Substantia nigra (tissue), 51 donors: ENCODE measurements at places on chromosomes 4 and X.
A peak's percentile ranks its signal among the peaks of the same experiment; 100 is the strongest.

DNA sequence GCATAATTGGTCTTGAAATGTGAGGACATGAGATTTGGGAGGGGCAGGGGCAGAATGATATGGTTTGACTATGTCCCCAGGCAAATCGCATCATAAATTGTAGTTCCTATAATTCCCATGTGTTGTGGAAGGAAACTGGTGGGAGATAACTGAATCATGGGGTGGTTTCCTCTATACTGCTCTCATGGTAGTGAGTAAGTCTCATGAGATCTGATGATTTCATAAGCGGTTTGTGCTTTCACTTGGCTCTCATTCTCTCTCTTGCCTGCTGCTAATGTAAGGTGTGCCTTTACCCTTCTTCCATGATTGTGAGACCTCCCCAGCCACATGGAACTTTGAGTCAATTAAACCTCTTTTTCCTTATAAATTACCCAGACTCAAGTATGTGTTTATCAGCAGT is 2595.9 kb downstream of the PCDH7 start:
- no peak for DNase-seq

DNA sequence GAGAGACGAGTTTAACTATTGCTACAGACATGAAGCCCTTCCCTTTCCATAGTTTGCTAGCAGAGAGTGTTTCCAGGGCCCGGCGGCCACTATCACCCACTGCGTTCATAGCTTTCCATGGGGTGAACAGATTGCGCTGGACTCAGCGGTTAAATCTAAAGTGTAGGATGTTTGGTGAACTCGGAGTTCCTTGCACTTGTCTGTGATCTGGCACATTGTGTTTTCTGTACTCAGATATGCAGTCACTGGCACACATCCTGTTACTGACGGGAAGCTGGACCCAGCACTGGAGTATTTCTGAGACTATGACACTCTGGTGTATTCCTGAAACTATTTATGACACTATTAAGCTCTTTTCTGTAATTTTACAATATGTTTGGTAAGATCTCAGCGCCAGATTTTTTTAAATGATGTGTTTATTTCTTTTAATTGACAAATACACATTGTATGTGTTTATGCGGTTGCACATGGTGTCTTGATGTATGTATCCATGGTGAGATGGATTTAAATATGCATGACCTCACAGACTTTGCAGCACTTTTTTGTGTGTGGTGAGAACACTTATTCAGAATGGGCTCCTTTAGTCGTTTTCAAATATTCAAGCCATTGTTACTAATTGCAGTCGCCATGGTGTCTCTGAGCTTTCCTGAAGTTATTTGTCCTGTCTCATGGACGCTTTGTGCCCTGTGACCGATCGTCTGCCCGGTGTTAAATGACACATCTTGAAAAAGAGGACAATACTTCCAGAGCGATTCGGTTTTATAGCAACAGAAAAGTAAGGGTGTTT is 14.1 kb downstream of the CD99 start:
- no peak for DNase-seq

DNA sequence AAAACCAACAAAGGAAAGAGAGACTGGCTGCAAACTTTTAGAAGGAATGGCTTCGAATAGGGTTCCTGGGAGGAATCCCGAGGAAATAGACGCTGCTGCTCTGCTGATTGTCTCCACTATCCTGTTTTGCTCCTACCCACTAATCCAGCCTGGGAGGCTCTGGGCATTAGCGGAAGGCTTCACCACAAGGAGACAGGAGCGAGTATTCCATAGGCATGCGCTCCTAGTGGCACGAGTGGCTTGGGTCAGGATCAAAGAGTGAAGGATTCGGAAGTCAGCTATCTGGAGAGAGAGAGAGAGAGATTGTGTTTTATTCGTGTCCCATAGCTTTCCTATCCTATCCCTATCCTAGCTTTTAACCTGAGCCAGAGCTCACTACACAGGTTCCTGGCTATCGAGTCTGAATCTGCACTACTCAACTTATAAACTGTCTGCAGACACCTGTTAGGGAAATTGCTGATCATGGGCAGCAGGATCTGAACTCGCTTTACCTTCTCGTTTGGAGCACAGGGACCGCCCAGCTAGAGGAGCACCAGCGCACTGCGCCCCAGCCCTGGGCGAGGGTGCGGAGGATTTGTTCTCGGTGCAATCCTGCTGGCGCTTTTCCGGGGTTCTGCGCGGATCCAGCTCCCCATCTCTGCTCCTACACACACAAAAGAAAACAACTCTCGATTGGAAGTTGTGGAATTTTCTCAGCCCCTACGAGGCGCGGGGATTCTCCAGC is 740 bp upstream of the NPY2R start:
- no peak for DNase-seq

DNA sequence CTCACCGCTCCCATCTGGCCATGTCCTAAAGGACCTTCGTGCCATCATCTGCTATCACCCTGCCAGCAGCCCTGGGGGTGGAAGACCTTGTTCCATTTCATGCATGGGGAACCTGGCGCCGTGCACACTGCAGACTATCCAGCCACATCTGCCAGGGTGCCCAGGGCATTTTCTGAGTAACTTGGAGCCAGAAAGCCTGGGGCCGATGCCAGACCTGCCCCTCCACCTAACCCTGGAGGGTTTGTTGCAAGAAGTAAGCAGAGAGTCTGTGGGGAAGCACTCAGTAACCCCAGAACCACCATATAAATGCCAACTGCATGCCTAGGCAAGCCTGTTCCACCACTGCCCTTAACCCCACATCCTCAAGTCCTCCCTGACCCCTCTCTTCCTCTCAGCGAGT is 7.3 kb downstream of the HAUS7 start:
- DNase-seq: no peak

GRCh38 chr4:156970501-156971164 is 966 bp downstream of the PDGFC start:
- peak; percentile 62 for DNase-seq

- no peak for DNase-seq
Observed at GRCh38 chr4:158166701-158167100, 6.1 kb downstream of the GASK1B start.

GRCh38 chrX:54495814-54496516 is at the start of gene FGD1:
FGD1 (minus strand) TSS chrX:54496234; CDS start chrX:54495432, 802 bp downstream.
- DNase-seq: peak; percentile 74

- DNase-seq: no peak
Observed at GRCh38 chr4:139131209-139131870, 45.7 kb downstream of the ELF2 start.

- no peak for DNase-seq
Observed at GRCh38 chr4:48756689-48757220, 23.3 kb downstream of the FRYL start.

DNA sequence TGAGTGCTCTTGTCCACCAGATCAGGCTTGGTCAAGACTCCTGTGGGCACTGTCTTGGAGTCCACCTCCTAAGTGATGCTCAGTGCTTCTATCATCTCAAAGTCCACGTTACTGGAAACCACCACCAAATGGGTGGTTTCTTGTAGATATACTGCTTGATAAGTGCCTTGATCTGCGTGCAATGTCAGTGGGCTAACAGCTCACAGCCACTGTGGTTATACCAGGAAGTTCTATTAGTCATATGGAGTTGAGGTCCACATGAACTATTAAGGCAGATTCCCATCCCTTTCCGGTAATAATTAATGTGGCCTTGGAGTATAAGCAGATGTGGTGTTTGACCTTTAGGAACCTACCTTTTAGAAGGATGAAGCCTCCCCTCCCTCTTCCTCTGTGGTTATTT is 161.9 kb downstream of the ZNF518B start:
- DNase-seq: no peak

- no peak for DNase-seq
Observed at GRCh38 chrX:117996918-117997480, 119.6 kb downstream of the KLHL13 start.

GRCh38 chrX:154019061-154019621 is 561 bp downstream of the IRAK1 start:
- no peak for DNase-seq

GRCh38 chrX:43469391-43470054 is 186.6 kb upstream of the MAOA start:
- no peak for DNase-seq

GRCh38 chrX:71543316-71543715 is 10.4 kb downstream of the OGT start:
- DNase-seq: no peak

GRCh38 chr4:95049551-95050233 is 291.9 kb downstream of the BMPR1B start:
- no peak for DNase-seq

- no peak for DNase-seq
Observed at GRCh38 chr4:24476282-24476681, 108.1 kb downstream of the DHX15 start.

GRCh38 chr4:146033149-146033548 is 94.5 kb upstream of the ZNF827 start:
- no peak for DNase-seq

DNA sequence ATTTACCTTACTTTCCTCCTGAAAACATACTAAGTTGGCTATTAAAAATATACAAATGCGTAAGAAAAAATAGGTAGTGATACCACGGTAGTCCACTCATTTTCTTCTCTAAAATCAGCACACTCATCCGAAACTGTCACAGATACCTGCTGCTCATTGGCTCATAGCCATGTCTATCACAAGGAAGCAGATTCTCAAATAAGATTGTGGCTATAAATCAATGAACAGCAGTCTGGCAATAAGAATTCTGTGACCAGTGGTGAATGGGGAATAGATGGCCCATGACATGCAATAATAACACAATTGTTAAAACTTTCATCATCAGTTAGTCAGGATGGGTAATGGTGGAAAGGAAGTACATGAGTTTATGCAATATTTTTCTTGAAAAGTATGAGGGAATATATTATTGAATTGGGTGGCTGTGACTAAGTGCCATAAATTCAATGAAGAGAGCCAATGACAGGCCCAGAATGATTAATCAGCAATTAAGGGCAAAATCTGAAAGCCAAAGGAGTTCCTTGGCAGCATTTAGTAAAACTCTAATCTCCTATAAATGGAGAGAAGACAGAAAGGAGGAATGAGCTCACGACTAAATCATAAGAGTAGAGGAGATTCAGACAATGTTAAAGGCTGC is 202.3 kb upstream of the NEIL3 start:
- DNase-seq: no peak

DNA sequence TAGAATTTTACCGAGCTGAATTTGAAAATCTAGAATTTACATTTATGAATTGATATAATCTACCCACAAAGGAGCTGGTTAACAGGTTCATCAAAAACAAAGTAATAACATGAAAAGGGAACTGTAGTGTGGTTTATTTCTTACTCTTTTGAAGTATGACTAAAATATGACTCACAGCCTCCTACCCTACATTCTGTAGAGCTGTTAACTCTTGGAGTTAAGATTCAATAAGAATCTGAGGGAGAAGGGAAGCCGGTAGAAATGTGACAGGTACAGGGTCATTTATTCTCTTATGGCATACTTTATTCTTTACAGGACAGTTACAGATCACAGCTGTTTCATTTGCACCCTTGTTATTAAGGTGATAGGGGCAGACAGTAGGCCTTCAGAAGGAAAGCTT is 132.2 kb upstream of the FAM47B start:
- no peak for DNase-seq

DNA sequence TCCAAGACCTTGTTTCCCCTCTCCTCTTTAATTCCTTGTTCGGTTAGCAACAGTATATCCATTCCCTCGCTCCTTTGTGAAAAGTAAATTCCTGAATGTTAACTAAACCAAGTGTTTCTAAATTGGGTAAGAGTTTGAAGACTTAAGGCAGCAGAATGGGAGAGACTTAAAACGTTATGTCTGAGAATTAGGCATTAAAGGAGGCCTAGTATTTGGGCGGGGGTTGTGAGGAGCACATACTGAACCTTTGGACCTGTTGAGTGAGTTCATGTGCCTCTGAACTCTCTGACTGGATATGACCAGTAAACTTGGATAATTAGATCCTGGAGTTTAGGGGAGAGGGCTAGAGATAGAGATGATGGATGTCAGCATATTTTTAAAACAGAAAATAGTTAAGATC is 1.2 kb downstream of the MSMO1 start:
- no peak for DNase-seq

- no peak for DNase-seq
Observed at GRCh38 chr4:183362916-183363542, 40.8 kb upstream of the CLDN24 start.

- no peak for DNase-seq
Observed at GRCh38 chrX:134115270-134115669, 121.7 kb upstream of the CCDC160 start.

DNA sequence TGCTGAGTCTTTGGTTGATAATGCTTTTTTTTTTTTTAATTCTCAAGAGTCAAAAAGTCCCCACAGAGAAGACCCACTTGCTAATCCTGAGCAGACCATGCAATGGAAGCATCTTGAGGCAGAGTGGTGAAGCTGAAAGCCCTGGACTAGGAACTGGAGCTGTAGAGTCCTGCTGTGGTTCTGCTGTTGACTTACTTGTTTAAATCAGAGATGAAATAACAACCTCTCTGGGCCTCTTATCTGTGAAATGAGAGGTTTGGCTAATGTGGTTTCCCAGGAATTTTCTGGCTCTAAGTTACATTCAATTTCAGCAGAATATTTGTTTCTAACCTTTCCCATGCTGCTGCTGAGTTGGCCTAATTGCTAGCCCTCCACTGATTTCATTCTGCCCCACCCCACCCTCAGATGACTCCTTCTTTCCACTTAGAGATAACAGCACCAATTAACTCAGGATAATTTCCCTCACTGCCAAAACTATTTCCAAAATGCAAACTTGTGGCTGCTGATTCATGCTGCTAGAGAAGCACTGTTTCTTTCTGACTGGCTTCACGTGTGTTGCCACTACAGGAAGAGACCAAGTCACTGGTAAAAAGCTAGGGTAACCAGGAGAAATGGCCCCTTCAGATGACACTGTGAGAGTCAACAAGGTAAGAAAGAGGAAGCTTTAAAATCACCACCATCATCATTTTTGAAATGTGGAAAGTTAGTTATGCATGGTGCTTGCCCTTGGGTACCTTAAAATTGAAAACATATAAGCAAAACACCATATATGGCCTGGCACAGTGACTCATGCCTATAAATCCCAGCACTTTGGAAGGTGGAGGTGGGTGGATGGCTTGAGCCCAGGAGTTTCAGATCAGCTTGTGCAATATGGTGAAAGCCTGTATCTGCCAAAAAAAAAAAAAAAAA is 326.4 kb downstream of the DCHS2 start:
- no peak for DNase-seq

GRCh38 chrX:38806875-38807621 is 5.8 kb downstream of the MID1IP1 start:
- DNase-seq: no peak

- no peak for DNase-seq
Observed at GRCh38 chrX:9227276-9227675, 193.3 kb upstream of the FAM9B start.
